AG09309 (cell line): ENCODE measurements at places on chromosomes 13 and 19.

DNA sequence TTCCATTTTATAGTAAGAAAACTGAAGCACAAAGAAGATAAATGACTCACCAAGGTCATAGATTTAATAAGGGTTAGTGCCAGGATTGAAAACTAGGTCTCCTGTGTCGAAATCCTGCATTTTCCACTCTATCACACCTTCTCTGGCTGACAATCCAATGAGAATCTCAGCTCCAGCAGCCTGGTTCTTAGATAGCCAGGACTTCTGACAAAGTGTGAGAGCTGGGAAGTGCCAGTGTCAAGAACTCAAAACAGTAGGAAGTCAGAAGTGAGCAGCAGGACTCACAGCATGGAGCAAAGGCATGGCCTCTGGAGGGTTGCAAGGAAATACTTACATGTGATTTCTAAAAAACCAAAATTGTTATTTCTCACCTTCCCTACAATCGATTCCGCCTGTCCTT lies 24.3 kb downstream of the KCTD12 start:
- no peak for DNase-seq

- no peak for DNase-seq
Observed at GRCh38 chr13:97108530-97108900, 113.6 kb upstream of the MBNL2 start.

DNA sequence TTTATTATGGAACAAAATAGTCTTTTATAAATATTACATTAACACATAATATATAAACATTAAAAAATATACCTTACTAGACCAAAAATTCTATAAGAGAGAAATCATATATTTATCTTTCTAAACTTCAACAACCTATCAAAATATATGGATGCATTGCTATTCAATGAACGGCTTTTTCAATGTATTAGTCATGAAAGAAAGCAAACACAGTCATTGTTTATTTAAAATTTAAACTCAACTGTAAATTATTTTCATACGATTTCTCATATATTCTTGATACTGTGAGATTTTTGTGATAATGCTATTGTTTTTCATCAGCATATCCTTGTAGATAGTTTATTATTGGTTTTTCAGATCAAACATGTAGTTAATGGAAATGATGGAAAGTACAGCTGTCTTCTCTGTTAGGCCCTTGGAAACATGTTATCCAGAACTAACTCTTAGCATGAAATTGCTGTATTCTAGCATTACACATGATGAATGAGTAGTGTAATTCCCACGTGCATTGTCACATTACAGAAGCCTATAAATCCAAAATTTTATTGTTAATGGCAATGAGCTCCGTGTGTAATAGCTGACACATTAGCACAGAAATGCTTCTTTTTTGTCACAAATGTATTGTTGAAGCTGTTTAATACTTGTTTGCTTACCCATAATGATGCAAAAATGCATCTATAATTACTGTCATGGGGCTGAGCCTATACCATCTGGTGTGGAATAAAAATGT lies 1639.9 kb downstream of the SLITRK5 start:
- DNase-seq: no peak

DNA sequence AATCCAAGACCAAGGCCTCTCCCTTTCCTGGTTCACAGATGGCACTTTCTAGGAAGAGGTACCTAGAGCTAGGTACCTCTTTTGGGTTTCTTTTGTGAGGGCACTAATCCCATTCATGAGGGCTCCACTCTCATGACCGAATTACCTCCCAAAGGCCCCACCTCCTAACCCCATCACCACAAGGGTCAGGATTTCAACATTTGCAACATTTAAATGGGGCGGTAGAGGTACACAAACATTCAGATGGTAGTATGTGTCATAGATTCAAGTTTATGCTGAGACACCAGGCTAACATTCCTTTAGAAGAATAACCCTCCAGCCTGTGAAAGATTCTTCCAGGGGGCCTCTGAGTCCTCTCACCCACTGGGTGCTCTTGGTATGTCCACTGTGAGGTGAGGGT lies 116.3 kb downstream of the FOXO1 start:
- no peak for DNase-seq

DNA sequence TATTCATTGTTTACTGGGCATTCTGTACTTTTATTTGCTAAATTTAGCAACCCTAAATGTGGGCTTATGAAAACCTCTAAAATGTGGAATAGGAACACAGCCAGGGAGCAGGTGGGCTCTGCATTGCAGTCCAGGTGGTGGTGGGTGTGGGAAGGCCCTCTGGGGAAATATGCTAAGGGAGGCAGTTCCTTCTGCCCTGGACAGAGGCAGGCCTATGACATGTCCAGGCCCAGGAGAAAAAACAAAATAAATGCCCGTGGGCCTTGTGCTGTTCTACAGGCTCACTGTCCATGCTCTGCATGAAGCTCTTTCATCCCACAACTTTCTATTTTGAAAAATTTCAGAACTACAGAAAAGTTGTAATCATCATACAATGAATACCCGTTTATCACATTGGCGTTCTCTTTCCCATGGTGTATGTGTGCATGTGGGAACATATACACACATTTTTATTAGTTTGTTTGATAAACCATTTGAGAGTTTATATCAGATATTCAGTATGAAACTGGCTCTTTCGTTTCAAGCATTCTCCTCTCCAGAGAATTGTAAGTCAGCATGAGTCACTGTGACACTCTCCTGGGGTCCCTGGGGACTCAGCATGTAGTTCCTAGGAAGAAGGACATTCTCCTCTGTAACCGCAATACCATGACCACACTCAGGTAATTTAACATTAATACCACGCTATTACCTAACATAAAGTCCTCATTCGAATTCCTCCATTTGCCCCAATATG lies 505.3 kb downstream of the COG6 start:
- no peak for DNase-seq

DNA sequence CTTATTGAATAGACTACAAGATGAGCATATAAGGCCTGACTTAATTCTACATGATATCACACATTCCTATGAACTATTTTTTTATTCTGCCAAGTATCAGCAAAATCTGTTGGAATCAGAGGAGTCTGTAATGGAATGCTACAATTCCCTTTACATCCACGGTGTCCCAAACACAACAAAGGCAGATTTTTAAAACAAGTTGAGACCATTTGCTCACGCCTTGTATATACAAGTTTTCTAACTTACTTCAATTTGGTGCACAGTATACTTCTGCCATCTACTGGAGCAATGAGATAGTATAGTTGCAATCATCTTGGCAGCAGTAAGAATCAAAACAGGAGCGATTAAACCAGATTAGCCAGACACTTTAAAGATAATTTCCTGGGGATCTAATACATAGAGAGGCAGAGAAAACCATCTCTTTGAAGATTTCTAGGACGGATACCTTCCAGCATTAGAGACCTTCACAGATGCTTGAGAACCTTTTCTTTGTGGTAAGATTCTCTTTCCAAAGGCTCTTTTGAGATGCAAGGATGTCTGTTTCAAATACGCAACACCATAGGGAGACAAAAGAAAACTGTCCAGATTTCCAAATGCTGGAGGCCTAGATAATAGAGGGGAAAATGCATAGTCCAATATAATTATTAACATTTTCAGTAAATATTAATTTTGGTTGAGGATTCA lies 302.0 kb upstream of the MIR17HG start:
- no peak for DNase-seq

GRCh38 chr19:18308051-18308947 lies 14.6 kb downstream of the LSM4 start:
- no peak for DNase-seq

GRCh38 chr19:16714702-16715287 lies 4.9 kb upstream of the NWD1 start:
- DNase-seq: no peak

DNA sequence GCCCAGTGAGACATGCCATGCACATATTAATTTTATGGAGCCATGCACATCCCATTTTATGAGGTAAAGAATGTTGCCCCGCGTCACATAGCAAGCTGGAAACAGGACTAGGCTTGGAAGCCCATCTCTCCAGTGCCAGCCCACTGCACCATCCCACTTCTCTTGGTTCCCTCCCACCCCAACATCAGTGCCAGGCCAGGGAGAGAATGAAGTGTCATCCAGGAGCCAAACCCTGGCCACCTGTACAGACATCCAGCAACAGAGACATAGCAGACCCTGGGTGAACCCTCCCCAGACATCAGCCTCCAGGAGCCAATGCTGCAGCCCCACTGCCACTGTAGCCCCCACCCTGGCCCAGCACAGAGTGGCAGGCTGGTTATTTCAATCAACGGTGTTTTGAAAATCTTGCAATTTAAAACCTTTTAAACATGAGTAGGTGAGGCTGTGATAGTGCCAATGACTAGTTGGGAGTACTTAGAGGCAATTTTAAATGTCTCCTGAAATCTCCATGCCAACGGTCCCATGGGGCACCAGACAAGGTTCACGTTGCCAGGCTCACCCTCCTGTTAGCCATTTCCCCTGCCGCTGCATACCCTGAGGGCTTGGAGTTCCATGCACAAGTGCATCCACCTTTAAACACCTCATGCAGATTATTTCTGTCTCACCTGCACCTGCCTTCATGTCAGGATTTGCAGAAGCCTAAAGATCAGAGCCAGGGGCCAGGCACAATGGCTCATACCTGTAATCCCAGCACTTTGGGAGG lies 34.7 kb downstream of the VSTM2B start:
- no peak for DNase-seq

DNA sequence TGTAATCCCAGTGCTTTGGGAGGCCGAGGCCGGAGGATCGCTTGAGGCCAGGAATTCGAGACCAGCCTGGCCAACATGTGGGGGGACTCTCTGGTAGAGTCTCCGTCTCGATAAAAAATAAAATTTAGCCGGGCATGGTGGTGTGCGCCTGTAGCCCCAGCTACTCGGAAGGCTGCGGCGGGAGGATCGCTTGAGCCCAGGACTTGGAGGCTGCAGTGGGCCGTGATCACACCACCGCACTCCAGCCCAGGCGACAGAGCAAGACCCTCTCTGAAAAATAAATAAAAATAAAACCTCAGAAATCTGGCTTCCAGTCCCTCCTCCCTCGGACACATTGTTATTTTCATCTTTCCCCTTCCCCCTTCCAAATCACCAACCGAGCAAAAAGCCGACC lies 332 bp downstream of the IRGQ start:
- DNase-seq: no peak

GRCh38 chr13:96450326-96451020 lies 360.6 kb downstream of the HS6ST3 start:
- DNase-seq: no peak

- no peak for DNase-seq
Observed at GRCh38 chr13:108760541-108760940, 131.1 kb downstream of the MYO16 start.

- DNase-seq: no peak
Observed at GRCh38 chr19:20503476-20503875, 62.1 kb downstream of the ZNF737 start.

- DNase-seq: no peak
Observed at GRCh38 chr19:10207026-10207425, 12.3 kb upstream of the DNMT1 start.

DNA sequence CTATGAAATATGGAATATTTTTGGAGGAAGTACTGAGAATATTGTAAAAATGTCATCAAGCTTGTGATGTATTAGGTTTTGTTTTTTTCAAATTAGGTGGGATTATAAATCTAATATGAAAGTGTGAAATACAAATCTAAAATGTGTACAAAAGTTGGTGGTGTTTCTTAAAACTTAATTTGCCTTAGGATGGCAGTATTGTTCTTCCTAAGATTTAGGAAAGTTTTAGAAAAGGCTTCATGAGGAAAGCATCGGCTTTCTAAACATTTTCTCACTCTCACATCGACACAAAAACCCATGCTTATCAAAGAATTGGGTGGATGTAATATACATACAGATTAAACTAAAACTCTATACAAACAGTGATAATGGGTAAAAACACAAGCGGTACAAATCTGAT lies 972.0 kb upstream of the PCDH20 start:
- DNase-seq: no peak

DNA sequence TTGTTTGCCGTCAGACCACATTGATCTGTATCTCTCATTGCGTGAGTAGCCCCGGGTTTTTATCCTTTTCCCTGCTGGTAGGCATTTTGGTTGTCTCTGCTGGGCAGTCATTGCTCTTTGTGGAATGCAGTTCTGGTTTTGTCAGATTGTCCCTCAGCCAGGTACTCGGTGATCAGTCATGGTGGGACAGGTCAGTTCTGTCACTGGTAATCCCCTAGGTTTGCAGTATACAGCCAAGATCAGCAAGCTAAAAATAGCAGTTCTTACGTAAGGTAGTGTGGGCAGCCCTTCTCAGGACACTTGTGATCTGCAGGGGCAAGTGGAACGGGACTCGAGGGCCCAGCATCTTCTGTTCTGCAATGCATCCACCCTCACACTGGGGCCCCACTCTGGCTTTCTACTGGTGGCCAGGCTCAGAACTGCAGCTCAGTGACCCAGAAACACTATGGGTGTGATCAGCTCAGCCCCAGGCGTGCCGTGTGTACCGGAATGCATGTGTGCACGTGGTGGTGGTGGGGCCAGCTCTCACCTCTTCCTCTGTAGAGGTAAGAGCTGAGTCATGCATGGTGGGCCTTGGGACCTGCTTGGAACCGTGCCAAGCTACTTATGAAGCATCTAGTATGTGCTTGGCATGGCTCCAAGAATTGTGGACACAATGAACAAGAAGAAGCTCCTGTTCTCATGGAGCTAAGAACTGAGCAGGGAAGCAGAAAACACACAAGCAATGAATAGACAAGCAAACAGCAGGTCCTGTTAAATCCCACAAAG lies 6.3 kb downstream of the PLEKHF1 start:
- no peak for DNase-seq

DNA sequence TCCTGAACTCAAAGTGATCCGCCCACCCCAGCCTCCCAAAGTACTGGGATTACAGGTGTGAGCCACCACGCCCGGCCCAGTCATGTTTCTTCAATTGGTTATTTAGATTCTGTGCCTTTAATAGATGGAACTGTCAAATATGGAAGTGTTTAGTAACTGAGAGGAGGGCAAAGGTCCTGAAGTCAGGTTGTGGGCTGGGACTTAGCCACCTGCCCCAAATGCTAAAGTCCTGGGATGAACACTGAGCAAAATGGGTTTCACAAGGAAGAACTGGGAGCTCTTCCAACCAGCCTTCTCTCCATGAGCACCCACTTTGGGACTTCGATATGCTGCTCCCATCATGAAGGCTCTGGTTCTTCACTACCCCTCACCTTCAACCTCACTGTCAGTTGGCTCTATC lies 21.7 kb downstream of the AKAP8 start:
- DNase-seq: no peak

DNA sequence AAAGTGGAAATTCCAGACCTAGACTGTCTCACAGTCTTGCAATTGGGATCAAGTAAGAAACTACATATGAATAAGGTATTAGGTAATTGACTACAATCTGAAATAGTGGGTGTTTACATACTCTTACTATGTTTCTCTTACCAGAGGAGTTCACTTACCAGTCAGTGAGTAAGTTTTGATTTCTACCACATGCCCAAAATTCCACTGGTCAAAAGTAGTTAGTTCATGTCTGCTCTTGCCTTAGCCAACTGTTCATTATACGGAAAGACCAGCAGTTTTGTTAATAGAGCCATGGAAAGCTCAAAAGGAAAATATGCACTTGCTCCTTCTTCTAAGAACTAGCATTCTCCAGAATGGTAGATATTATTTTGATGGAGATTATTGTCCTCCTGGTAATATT lies 490.8 kb downstream of the RFC3 start:
- DNase-seq: peak; percentile 29

DNA sequence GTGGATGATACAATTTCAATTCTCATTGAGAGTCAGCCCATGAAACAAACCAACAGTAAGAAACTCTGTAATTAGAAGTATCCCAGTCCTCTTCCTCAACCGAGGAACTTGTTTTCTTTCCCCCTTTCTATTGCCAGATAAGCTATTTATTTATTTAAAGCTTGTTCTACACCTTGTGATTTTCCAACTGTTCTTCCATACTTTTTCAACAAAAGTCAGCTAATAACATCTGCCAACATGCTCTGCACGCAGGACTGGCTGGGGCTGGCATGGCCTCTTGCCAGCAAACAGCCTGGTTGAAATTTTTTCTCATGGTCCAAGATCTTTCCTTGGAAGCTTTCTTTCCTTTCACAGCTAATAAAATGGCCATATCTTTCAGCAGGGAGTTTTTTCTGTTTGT lies 2.9 kb upstream of the IRS2 start:
- no peak for DNase-seq
